Inflammatory macrophage (primary cell): ENCODE measurements at places on chromosomes 16 and 17.

GRCh38 chr16:76583466-76583865 is 306.3 kb downstream of the CNTNAP4 start:
- DNase-seq = no peak

- no peak for DNase-seq
Observed at GRCh38 chr16:86998196-86999001, 318.8 kb downstream of the C16orf95 start.

DNA sequence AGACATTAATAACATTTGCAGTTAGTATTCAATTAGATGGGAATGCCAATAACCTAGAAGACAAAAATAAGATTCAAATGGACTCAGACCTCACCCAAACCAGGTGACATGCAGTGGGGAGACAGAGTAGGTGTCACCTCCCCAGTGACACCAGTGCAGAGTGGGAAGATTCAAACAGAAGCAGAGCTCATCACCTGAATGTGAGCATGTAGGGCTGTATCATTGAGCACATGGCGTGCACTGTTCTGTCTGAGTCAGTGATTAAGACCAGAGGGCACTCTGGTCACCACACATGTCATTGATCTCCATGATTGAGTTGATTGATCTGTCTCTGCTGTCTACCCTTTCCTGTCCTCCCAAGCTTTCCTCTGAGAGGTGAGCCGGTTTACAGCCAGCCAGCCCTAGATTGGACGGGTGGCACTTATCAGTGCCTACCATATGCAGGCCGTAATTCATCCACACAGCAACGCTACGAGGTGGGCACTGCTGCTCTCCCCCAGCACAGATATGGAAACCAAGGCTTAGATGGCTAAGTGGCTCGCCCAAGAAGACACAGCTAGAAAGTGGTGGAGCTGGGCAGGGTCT is 34.0 kb downstream of the RHBDL3 start:
- DNase-seq = no peak

- no peak for DNase-seq
Observed at GRCh38 chr17:337453-337852, 15.2 kb downstream of the RPH3AL start.

GRCh38 chr16:26031286-26031685 is 339.5 kb downstream of the HS3ST4 start:
- no peak for DNase-seq

- no peak for DNase-seq
Observed at GRCh38 chr17:67322042-67322787, 44.2 kb downstream of the PSMD12 start.

- peak; percentile 50 for DNase-seq
Observed at GRCh38 chr16:3112058-3112880, at the start of gene ZNF205. Gene ZNF205, plus strand, starts transcription at chr16:3112586. Its CDS starts 845 bp downstream, at chr16:3113431.

- no peak for DNase-seq
Observed at GRCh38 chr16:2364638-2365210, 24.2 kb upstream of the ABCA3 start.

DNA sequence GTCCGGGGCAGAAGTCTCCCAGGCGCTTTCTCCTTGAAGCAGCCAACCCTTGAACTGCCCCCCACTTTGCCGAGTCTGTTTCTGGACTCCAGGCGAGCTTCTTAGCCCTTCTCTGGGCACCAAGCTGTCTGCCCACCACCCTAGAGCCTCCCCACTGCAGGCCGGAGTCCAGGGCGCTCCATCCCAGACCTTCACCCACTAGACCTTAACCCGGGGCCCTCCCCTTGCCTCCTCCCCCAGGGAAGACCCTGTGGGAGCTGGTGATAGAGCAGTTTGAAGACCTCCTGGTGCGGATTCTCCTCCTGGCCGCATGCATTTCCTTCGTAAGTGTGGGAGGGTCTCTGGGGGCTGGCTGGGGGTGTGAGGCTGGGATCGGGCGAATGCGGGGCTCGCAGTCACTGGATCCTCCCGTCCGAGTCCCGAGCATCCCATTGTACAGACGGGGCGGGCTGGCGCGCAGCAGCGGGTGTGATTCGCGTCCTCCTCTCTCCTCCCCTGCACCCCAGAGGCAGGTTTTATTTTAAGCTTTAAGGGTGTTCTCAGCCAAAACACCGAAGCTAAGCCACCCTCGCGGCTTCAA is 1.1 kb downstream of the ATP2A1 start:
- DNase-seq = no peak

- no peak for DNase-seq
Observed at GRCh38 chr16:55051571-55052347, 121.1 kb downstream of the IRX5 start.
